ENCODE measurements at places on chromosomes 16 and 17. TPM values are rescaled to one million over a fixed set of nuclear protein-coding genes. Genes with fewer than 3 reads are reported as not detected.

Gene PLA2G10
- not detected for total RNA-seq

Gene KRT34
- total RNA-seq = not detected

Gene CLDN7
- 4.4 TPM for total RNA-seq

Gene SLC2A4
- not detected for total RNA-seq

Gene TP53TG3
- not detected for total RNA-seq

Gene QRICH2
- 3.4 TPM for total RNA-seq

Gene GSG1L2
- total RNA-seq = not detected

Gene SLC25A39
- total RNA-seq = 83.6 TPM

All from T-cell (primary cell).